ENCODE measurements at places on chromosomes 6 and 20. TPM values are rescaled to one million over a fixed set of nuclear protein-coding genes. Genes with fewer than 3 reads are reported as not detected.

Gene ANKRD66
- total RNA-seq, result not detected

Gene FERMT1
- 7.6 TPM for total RNA-seq

Gene IYD
- not detected for total RNA-seq

Gene CDH26
- 0.77 TPM for total RNA-seq

Gene BANF2
- total RNA-seq, result not detected

Gene COL11A2
- 1.5 TPM for total RNA-seq

Gene NFKBIL1
- 20.2 TPM for total RNA-seq

Gene ADAM33
- 171 TPM for total RNA-seq

- H3K27ac ChIP-seq, result no peak overlapping the region
- no peak for DNase-seq
- H3K4me1 ChIP-seq, result no peaks in the 10 kb centered on the region
Measured at GRCh38 chr20:20571068-20571780, 141.2 kb downstream of the RALGAPA2 start.

DNA sequence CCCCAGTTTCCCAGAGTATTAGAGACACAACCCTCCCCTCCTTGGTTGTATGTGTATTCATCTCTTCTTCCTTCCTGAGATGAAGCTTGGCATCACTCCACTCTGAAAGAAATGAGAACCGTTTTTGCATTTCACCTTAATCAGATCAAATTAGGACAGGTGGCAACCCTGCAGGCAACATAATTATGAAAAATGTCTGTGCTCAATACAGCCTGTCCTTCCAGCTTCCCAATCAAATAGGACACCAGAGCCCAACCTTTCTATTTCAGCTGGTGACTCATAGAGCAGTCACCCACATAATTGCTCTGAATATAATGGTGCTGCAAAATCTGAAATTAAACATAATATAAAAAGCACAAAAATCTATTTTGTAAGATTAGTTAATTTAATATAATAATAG, 310.2 kb upstream of the AGPAT4 start:
- H3K4me3 ChIP-seq, result no peak overlapping the region
- no peak overlapping the region for H3K27ac ChIP-seq
- no peaks in the 10 kb centered on the region for H3K36me3 ChIP-seq

DNA sequence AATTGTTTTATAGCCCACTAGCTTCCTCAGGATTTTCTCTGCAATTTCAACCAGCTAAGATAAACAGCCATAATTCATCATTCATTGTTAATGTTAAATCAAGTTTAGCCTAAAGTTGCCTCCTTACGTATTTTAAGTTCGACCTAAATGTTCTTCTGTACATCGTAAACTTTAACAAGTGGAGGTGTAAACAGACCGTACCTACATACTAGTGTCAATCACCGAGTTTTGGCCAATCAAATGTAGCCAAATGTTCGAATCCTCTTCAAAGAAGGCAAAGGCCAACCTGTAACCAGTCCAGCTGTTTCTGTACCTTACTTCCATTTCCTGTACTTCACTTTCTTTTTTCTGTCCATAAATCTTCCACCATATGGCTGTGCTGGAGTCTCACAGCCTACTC, 13.5 kb downstream of the MBOAT1 start:
- DNase-seq, result no peak
- no peaks in the 10 kb centered on the region for H3K4me1 ChIP-seq
- H3K4me3 ChIP-seq, result no peak overlapping the region
- H3K27ac ChIP-seq, result peak overlapping the region; percentile 20
- H3K27me3 ChIP-seq, result no peaks in the 10 kb centered on the region

DNA sequence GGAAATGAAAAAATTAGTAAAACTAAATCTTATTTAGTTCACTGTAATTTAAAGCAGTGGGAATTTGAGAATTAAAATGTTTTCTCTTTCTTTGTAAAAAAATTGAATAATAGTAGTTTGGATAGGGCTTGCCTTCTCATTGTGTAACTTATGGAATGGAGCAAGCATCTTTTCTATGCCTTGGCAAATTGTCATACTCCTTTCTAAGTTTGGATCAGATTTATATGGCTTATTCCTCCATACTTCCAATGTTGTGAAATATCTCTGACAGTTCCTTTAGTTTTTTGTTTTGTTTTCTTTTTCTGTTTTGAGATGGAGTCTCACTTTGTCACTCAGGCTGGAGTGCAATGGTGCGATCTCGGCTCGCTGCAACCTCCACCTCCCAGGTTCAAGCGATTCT, 176.4 kb downstream of the SAMD5 start:
- H3K27ac ChIP-seq, result no peak overlapping the region
- no peaks in the 10 kb centered on the region for H3K4me1 ChIP-seq
- H3K27me3 ChIP-seq, result no peaks in the 10 kb centered on the region
- H3K36me3 ChIP-seq, result no peaks in the 10 kb centered on the region
- no peak for DNase-seq

GRCh38 chr6:113048741-113049140, 701.6 kb downstream of the RFPL4B start:
- no peak overlapping the region for H3K4me3 ChIP-seq
- no peak overlapping the region for H3K27ac ChIP-seq
- DNase-seq, result no peak
- no peaks in the 10 kb centered on the region for H3K27me3 ChIP-seq

- H3K27me3 ChIP-seq, result no peaks in the 10 kb centered on the region
- no peaks in the 10 kb centered on the region for H3K36me3 ChIP-seq
- DNase-seq, result no peak
Measured at GRCh38 chr6:161901740-161902426, 628.0 kb upstream of the AGPAT4 start.

DNA sequence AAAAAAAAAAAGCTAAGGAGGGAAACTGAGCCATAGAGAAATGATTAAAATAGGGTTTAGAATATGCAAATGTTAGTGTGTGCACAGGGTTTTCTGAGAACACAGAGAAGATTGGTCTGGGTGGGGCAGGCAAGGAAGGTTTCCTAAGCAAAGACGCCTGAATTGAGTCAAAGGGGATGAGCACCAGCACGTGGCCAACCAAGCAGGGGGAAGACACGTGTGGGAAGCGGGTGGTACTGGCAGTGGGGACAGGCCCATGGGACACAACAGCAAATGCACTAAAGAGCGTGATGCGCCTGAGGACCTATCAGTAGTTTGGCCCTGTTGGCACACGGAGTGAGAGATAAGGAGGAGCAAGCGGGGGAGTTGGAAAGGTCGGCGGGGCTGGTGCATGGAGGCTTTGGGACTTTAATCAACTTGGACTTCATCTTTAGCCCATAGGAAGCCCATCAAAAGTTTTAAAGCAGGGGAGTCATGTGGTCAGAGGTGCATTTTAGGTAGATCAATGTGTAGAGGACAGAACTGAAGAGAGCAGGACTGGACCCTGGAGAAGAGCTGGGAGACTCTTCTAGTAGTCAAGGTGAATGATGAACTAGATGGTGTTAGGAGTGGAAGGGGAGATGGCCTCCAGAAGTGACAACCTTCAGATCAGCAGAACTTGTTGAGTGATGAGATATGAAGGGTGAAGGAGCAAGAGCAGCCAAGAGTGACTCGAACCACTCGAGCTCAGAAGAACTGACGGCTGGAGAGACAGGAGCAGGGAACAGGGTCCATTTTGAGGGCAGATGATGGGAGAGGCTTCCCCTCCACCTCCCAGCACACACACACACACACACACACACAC, 40.2 kb upstream of the MAP3K4 start:
- no peak overlapping the region for H3K4me3 ChIP-seq
- H3K27ac ChIP-seq, result no peak overlapping the region
- no peaks in the 10 kb centered on the region for H3K4me1 ChIP-seq

GRCh38 chr6:143505111-143505510, 6.4 kb downstream of the FUCA2 start:
- H3K4me3 ChIP-seq, result no peak overlapping the region
- no peak overlapping the region for H3K27ac ChIP-seq
- no peak for DNase-seq
- H3K27me3 ChIP-seq, result no peaks in the 10 kb centered on the region

DNA sequence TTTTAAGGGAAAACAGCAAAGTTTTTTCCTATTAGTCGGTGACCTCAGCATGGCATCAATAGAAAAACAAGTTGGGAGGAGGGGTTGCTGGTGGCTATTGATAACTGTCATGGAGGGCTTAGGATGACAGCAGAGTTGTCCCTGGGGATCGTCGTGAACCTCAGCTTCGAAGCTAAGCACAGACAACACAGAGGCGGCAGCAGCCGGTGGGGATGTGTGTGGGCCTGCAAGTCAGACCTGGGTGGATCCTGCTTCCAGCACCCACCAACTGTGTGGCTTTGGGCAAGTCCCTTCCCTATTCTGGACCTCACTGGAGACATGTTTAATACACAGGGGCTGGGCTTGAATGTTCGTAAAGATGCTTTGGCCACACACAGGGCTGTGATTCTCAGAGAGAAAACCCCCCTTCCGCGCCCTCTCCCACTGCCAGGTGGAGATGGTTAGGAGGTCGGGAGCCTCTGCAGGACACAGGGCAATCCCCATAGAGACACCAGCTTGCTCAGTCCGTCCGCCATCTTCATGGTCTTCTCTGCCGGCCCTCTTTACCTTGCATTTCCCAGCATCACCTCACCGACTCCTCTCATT, 83.1 kb upstream of the TOX2 start:
- no peaks in the 10 kb centered on the region for H3K36me3 ChIP-seq
- no peak for DNase-seq
- H3K4me3 ChIP-seq, result no peak overlapping the region
- H3K4me1 ChIP-seq, result no peaks in the 10 kb centered on the region
- no peaks in the 10 kb centered on the region for H3K27me3 ChIP-seq
- no peak overlapping the region for H3K27ac ChIP-seq

- H3K4me3 ChIP-seq, result no peak overlapping the region
- no peak for DNase-seq
- H3K4me1 ChIP-seq, result no peaks in the 10 kb centered on the region
- no peak overlapping the region for H3K27ac ChIP-seq
Measured at GRCh38 chr20:19528286-19529030, 229.6 kb upstream of the RIN2 start.

GRCh38 chr20:36550790-36551299, 9.5 kb downstream of the MYL9 start:
- peak; percentile 50 for DNase-seq
- no peaks in the 10 kb centered on the region for H3K36me3 ChIP-seq
- no peaks in the 10 kb centered on the region for H3K4me1 ChIP-seq

- no peaks in the 10 kb centered on the region for H3K36me3 ChIP-seq
- no peaks in the 10 kb centered on the region for H3K4me1 ChIP-seq
- H3K27ac ChIP-seq, result no peak overlapping the region
- H3K27me3 ChIP-seq, result no peaks in the 10 kb centered on the region
- H3K4me3 ChIP-seq, result no peak overlapping the region
- DNase-seq, result no peak
Measured at GRCh38 chr20:5991623-5992441, 41.4 kb downstream of the MCM8 start.

DNA sequence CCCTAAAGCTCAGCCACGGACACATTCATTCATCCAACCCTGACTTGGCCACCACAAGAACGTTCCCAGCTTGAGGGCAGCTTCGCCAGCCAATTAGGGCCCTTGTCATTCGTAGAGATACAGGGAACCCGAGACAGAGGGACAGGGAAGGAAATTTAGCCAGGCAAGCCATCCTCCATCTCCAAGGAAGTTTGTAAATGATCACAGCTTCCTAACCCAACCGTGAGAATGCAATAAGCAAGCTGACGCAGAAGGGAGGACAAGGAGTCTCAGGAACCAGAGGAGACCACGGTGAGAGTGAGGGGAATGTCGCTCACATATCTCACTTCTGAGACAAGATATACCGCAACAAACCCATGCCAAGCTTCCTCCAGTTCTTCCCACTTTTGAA, 1.4 kb downstream of the TRAM2 start:
- H3K4me1 ChIP-seq, result peaks cover 5% of the 10 kb centered on the region
- DNase-seq, result no peak
- peak overlapping the region; percentile 69 for H3K4me3 ChIP-seq

GRCh38 chr6:1952740-1953360, 292.6 kb downstream of the GMDS start:
- no peak overlapping the region for H3K27ac ChIP-seq
- DNase-seq, result no peak
- H3K36me3 ChIP-seq, result no peaks in the 10 kb centered on the region
- no peak overlapping the region for H3K4me3 ChIP-seq

- H3K27ac ChIP-seq, result no peak overlapping the region
- no peak overlapping the region for H3K4me3 ChIP-seq
- no peaks in the 10 kb centered on the region for H3K4me1 ChIP-seq
- H3K36me3 ChIP-seq, result no peaks in the 10 kb centered on the region
Measured at GRCh38 chr6:9412951-9413559, 977.7 kb upstream of the SLC35B3 start.

DNA sequence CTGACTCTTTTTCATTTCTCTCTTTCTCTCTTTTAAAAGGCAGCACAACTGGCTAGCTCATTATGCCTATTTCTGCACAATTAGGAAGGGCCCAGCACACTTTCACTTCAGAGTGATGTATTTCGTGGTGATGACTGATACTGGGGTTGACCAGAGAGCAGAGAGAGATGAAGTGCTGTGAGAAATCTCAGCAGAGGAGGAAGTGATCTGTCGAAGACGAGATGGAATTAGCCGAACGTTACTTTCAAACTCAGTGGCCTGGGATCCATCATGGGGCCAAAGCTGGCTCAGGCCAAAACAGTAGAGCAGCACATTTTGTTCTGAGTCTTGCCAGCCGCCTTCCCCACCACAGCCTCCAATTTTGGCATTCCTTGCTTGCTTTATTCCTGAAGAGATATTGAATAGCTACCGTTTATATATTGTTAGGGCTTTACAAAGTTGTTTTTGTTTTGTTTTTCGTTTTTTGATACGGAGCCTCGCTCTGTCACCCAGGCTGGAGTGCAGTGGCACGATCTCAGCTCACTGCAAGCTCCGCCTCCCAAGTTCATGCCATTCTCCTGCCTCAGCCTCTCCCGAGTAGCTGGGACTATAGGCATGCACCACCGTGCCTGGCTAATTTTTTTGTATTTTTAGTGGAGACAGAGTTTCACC, 213.2 kb upstream of the ECI2 start:
- H3K4me3 ChIP-seq, result no peak overlapping the region
- no peaks in the 10 kb centered on the region for H3K4me1 ChIP-seq
- no peaks in the 10 kb centered on the region for H3K27me3 ChIP-seq
- H3K27ac ChIP-seq, result no peak overlapping the region
- DNase-seq, result no peak

GRCh38 chr20:24610341-24611115, 141.1 kb downstream of the SYNDIG1 start:
- no peak overlapping the region for H3K4me3 ChIP-seq
- no peaks in the 10 kb centered on the region for H3K27me3 ChIP-seq

DNA sequence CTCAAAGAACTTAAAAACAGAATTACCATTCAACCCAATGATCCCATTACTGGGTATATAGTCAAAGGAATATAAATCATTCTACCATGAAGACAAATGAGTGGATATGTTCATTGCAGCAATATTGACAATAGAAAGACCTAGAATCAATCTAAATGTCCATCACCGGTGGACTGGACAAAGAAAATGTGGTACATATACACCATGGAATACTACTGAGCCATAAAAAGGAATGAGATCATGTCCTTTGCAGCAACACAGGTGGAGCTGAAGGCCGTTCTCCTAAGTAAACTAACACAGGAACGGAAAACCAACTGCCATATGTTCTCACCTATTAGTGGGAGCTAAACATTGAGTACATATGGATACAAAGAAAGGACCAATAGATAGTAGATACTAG, 576.7 kb upstream of the CITED2 start:
- no peak overlapping the region for H3K27ac ChIP-seq
- DNase-seq, result no peak
- H3K4me3 ChIP-seq, result no peak overlapping the region
- no peaks in the 10 kb centered on the region for H3K27me3 ChIP-seq
- no peaks in the 10 kb centered on the region for H3K36me3 ChIP-seq
- no peaks in the 10 kb centered on the region for H3K4me1 ChIP-seq

- H3K27ac ChIP-seq, result peak overlapping the region; percentile 100
- H3K4me3 ChIP-seq, result peak overlapping the region; percentile 53
- peak; percentile 76 for DNase-seq
- H3K4me1 ChIP-seq, result no peaks in the 10 kb centered on the region
- no peaks in the 10 kb centered on the region for H3K27me3 ChIP-seq
Measured at GRCh38 chr6:26521600-26522391, 16.4 kb upstream of the HMGN4 start.

All from uterus (tissue), 4 donors.